Activated gamma-delta T cell treated with anti-CD3 and anti-CD28 coated beads, Interleukin-2, amount 50 U/mL, for 16 hours (primary cell): ENCODE measurements at places on chromosomes 1 and 21.

DNA sequence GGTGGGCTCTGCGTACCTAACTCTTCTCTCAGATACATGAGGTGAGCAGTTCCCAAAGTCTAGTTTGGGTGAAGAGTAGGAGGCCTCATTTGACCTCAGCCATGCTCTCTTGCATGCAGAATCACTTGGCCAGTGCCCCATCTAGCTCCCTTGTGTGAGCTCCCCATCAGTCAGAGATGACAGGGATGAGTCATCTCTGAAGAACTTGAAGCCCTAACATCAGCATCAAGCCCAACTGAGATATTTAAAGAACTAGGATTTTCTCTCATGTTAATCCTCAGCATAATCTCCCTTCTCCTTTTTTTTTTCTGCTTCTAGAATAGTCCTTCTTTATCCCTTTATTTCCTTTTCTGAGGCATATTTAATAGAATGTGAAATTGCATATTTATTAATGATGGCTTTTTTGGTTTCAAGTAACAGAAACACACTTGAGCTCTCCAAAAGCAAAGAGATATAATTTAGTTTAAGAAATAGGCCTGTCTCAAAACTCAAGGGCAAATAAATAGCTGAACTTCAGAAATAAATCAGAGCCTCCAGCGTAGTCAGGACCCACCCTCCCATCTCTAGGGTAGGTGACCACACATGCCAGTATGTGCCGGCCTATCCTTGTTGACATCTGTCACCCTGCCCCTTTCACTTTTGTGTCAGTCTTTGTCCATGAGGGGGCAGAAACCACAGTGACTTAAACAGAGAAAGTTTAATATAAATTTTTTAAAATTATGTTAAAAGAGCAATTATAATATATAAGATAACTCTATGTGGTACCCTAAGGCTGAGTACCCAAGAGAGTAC lies 112.3 kb downstream of the TSEN15 start:
- DNase-seq = no peak

DNA sequence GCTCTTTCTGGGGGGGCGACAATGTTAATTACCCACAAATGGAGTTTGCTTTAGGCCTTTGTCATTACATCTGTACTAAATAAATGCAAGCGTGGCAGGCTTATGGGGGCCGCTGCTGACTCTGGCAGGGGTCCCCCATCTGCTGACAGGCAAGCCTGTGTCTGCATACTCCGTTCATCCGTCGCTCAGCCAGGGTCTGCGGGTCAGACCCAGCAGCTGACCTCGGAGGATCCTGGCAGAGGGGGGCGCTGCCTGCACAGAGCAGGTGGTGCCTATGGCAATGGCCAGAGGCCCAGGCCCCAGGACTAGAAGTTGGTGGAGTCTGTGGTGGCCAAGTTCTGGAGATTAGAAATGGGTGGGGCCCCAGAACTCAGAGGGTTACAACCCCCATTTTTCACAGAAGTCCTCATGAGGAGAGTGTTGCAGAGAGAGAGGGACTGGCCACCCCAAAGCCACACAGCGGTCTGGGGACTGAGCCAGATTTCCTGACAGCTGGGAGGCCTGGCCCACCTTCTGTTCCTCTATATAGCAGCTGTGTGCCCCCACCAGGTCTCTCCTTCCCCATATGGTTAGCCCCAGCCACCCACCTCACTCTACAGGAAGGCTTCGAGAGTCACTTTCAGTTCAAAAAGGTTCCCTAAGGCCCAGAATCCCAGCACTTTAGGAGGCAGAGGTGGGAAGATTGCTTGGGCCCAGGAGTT lies 31.0 kb downstream of the TTC39A start:
- no peak for DNase-seq

- no peak for DNase-seq
These were observed 15.8 kb downstream of the RCC1 start for GRCh38 chr1:28521502-28522164.

DNA sequence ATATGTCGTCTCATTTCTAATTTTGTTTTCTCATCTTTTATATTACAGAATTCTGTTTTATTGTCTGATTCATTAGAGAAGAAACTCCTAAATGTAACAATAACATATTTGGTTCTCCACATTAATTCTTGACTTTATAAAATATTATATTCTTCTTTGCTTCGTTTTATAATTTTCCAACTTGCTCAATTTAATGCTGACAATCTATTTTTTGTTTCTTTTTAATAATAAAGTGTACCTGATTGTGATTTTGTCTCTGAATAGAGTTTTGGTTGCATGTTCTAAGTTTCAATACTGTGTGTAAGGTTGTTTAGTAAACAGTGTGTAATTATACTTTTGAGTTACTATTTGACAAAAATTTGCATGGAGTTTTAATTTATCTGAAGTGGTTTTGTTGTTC lies 131.0 kb upstream of the C1orf105 start:
- no peak for DNase-seq

- no peak for DNase-seq
These were observed 1.0 kb upstream of the PRAMEF12 start for GRCh38 chr1:12772520-12772919.

DNA sequence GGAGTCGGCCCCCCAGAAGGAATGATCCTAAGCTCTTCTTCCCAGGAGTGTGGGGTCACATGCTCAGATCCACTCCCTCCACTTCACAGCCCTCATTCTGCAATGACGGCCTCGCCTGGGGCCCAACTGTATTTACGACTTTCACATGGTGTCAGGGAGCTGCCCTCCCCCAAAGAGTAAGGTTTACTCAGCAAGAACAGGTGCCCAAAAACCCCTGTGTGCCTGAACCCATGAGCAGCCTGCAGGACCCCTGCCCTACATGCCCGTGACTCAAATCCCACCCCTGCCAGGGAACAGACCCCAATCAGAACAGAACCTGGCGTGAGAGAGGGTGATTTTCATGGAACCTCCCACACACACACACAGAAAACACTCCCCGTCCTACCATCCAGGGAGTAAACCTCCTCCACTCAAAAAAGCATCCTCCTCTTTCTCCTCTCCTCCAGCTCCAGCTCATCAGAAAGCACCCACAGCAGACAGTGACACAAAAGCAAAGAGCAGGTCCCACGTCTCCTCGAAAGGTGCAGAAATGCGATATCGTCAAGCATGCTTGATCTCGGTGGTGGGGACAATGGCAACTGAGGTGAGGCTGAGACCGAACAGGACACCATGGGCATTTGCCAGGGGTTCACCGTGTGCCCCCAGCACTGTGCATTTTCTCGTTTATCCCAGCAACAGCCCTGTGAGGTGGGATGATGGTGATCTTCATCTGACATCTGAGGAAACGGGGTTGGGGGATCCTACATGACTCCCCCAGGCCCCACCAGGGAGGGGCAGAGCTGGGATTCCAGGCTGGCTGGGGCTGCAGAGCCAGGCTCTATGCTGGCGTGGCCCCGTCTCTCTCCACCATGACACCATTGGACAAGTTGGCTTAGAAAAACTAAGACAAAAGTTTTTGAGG lies 397.9 kb downstream of the NPHP4 start:
- DNase-seq = no peak
